ENCODE measurements at places on chromosomes 4 and X.
A peak's percentile ranks its signal among the peaks of the same experiment; 100 is the strongest.

DNA sequence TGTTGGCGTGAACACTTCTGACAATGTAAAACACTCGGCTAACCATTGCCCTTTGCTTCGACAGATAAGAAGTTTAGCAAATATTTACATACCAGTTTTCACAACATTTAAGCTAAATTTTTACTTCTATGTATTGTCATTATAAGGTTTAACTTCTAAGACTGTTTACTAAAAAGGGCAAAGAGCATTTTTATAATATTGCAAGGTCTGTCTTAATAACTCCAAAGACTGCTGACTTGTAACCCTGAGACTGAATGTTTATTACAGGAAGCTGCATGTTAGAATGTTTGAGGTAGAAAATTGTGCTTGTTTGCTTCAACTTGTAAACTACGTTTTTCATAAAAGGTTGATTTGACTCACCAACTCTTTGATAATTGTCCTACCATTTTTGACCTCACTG, 213.2 kb upstream of the RPS6KA3 start:
- DNase-seq = no peak

DNA sequence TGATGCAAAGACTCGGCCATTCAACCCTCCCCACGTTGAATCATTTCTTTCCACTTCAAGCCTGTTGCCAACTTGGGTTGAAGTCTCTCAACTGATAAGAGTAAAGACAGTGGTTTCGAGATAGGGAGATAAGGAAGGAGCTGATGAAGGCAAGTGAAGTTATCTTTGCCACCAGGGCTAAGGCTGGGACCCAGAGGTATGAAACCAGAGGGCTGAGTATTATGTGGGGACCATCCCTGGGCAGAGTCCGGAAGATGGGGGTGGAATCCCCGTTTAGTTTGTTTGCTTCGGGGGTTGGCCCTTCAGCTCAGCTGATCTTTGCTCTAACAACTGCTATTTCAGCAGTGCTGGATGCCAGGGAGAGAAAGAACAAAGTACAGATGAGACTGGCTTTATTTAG, 2.3 kb upstream of the XPNPEP2 start:
- no peak for DNase-seq

- peak; percentile 13 for DNase-seq
Observed at GRCh38 chrX:12814420-12814819, 23.2 kb downstream of the PRPS2 start.

GRCh38 chr4:79613269-79613935, 205.4 kb upstream of the GK2 start:
- no peak for DNase-seq

DNA sequence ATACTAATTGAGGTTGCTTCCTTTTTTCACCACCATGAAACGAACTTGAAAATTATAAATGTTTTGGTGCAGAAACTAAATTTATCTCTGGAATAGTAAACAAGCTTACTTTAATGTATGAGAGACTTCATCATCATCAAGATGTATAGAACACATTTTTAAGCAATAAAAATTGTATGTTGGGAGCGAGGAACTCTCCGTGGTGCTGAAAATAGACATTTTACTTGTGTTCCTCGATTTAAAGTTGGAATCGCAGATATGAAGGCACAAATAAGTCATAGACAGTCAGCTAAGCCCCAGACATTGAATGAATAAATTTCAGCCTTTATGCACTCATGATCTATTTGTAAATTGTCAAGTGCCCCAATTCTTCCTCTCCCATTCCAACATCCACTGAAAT, 310.7 kb downstream of the STK32B start:
- no peak for DNase-seq

All from keratinocyte (primary cell).